ENCODE measurements at places on chromosomes 13 and 19. TPM values are rescaled to one million over a fixed set of nuclear protein-coding genes. Genes with fewer than 3 reads are reported as not detected.

DNA sequence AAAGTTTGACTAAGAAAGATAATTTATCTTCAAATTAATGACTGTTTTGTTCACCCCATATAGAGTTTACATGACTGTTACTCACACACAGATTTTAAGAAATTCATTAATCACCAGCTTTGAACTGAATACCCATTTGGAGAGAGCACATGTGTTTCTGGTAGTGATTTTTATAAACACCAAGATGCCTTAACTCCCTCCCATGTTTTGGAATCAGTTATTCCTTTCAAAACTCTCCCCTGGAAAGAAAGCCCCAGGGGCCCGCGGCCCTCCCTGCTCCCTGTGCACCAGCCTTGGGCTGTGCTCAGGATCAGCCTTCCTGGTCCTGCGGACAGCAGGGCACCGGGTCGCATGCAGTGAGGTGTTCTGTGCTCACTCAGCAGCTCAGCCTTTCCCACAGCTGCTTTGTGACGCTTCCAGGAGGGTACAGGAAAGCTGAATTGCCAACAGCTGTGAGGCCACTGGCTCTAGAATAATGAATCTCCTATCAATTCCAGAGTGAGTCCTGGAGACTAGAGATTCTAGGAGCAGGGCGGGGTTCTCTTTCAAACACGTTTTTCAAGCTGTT is 483.2 kb downstream of the EFNB2 start:
- no peaks in the 10 kb centered on the region for H3K4me1 ChIP-seq
- no peak overlapping the region for H3K4me3 ChIP-seq
- no peaks in the 10 kb centered on the region for H3K36me3 ChIP-seq
- H3K27ac ChIP-seq, result no peak overlapping the region

DNA sequence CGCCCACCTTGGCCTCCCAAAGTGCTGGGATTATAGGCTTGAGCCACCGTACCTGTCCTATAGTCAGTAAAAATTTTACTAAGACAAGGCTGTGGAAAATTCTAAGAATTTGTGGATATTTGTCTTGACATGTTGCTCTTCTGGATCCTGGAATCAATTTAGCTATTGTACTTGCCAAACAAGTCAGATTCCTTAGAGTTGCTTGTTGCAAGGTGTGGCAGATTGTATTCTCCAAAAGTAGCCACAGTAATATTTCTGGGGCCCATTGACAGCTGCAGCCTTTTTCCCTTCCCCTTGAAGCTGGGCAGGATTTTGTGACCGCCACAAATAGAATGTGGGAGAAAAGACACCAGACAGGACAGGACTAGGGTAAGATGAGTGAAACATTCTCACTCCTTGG is 98.8 kb upstream of the TMTC4 start:
- no peaks in the 10 kb centered on the region for H3K4me1 ChIP-seq
- no peaks in the 10 kb centered on the region for H3K27me3 ChIP-seq
- DNase-seq, result no peak

GRCh38 chr13:28623782-28624706 is 34.9 kb upstream of the POMP start:
- no peaks in the 10 kb centered on the region for H3K4me1 ChIP-seq
- no peaks in the 10 kb centered on the region for H3K36me3 ChIP-seq
- no peak overlapping the region for H3K4me3 ChIP-seq

DNA sequence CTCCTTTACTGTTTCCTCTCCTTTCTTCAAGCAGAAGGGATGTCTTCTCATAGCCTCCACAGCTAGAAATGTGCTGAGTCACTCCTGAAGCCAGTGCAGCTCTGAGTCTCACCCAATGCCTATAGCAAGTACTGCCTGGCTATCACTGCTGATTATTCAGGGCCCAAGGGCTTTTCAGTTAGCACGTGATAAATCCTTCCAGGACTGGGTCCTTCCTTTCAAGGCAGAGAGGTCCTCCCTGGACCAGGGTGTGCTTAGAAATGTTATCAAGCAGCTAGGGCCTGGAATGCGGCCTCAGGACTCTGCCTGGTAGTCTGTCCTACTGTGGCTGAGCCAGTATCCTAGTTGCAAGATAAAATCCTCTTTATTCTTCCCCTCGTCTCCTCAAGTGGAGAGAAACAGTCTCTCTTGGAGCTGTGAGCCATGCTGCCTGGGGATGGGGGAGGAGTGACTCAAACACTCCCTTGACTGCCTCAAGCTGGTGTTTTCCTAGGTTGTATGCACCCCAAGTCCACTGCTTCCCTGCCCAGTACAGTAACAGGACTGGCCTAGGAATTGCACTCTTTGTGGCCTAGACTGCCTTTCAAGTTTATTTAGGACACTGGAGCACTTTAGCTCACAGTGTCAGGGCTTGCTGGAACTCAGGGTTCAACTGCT is 198.7 kb upstream of the SERP2 start:
- H3K27me3 ChIP-seq, result no peaks in the 10 kb centered on the region
- no peak overlapping the region for H3K27ac ChIP-seq
- no peaks in the 10 kb centered on the region for H3K36me3 ChIP-seq
- no peak overlapping the region for H3K4me3 ChIP-seq
- H3K4me1 ChIP-seq, result no peaks in the 10 kb centered on the region

- H3K27me3 ChIP-seq, result no peaks in the 10 kb centered on the region
- H3K27ac ChIP-seq, result no peak overlapping the region
- no peak for DNase-seq
- no peaks in the 10 kb centered on the region for H3K4me1 ChIP-seq
Observed at GRCh38 chr19:29329460-29330134, 116.6 kb upstream of the UQCRFS1 start.

GRCh38 chr13:73450583-73450982 is 391.8 kb downstream of the KLF5 start:
- H3K4me1 ChIP-seq, result no peaks in the 10 kb centered on the region
- no peaks in the 10 kb centered on the region for H3K27me3 ChIP-seq
- H3K36me3 ChIP-seq, result no peaks in the 10 kb centered on the region
- no peak overlapping the region for H3K4me3 ChIP-seq
- no peak for DNase-seq

The CEACAM19 gene
- total RNA-seq, result 0.75 TPM

DNA sequence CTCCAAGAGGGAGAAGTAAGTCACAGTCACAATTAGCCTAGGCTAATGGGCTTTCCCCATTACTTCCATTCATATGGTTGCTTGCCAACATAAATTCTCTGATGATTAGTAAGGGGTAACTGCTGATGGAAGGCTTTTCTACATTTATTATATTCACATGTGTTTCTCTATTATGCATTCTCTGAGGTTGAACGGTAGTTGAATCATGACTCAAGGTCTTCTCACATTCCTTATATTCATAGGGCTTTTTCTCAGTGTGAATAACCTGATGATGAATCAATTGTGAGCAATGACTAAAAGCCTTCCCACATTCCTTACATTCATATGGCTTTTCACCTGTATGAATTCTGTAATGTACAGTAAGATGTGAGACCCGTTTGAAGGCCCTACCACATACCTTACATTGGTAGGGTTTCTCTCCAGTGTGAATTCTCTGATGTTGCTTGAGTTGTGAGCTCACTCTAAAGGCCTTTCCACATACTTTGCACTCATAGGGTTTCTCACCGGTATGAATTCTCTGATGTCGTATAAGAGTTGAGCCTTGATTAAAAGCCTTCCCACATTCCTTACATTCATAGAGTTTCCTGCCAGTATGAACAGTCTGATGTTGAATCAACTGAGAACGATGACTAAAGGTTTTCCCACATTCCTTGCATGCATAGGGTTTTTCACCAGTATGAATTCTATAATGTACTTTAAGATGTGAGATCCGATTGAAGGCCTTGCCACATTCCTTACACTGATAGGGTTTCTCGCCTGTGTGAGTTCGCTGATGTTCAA is 9.3 kb downstream of the ZNF582 start:
- H3K27ac ChIP-seq, result no peak overlapping the region
- H3K4me1 ChIP-seq, result no peaks in the 10 kb centered on the region
- no peak for DNase-seq
- H3K36me3 ChIP-seq, result peaks cover 26% of the 10 kb centered on the region

DNA sequence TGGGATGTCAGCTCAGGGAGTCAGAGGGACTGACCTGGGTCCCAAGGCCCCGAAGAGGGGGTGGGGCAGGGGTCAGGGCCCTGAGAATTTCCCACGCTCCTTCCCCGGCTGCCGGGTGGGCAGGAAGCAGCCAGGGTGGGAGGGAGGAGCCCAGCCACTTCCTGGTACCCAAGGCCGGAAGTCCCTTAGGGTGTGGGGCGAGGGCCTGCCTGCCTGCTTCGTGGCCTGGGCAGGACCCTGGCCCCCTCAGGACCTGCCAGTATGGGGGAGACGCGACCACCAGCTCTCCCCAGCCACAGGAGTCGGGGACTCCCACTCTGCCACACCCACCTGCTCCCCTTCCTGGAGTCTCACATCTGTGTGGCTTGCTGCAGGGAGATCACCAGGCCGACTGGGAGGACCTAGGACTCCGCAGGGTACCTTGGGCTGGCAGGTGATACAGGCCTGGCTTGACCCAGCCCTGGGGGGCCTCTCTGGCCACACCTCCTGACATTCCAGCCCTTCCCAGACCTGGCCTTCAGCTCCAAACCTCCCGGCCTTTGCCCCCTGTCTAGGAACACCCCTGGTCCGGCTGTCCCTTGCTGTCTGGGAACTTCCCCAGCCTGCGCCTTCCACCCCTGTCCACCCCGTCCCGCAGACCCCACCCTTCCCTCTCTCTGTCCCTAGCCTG is 9.8 kb upstream of the CIRBP start:
- H3K36me3 ChIP-seq, result peaks cover 20% of the 10 kb centered on the region
- no peak for DNase-seq
- peaks cover 52% of the 10 kb centered on the region for H3K4me1 ChIP-seq
- H3K27me3 ChIP-seq, result no peaks in the 10 kb centered on the region
- H3K27ac ChIP-seq, result peak overlapping the region; percentile 82

The TMEM38A gene
- 3.1 TPM for total RNA-seq

The TSSK6 gene
- 2.3 TPM for total RNA-seq

DNA sequence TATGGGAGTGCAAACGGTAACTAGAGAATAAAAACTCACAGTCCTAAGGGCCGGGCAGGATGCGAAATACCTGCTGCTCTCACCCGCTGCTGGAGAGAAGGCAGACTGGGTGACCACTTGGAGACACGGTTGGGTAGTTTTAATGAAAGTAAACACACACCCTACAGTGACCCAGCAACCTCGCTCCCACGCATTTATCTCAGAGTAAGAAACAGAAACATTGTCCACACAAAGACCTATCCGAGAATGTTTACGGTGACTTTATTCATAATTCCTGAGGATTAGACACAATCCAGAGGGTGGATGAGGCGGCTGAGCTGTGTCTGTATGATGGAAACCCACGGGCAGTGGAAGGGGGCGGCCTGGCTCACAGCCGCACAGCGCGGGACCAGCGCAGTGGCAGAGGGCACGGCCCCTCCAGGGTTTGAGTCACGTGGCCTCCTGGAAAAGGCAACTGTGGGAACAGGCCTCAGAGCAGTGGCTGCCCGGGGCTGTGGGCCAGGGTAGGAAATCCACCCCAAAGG is 73.5 kb upstream of the C13orf46 start:
- no peak for DNase-seq
- H3K27me3 ChIP-seq, result no peaks in the 10 kb centered on the region
- H3K4me1 ChIP-seq, result no peaks in the 10 kb centered on the region
- H3K27ac ChIP-seq, result no peak overlapping the region
- H3K4me3 ChIP-seq, result no peak overlapping the region

Measured in liver (tissue), 10 donors.